ENCODE measurements at places on chromosomes 3 and 15.

- DNase-seq, result no peak
Observed at GRCh38 chr15:37109872-37110572, 9.7 kb upstream of the MEIS2 start.

GRCh38 chr3:48688737-48689075, 3.0 kb upstream of the NCKIPSD start:
- DNase-seq, result no peak

- DNase-seq, result peak; percentile 22
Observed at GRCh38 chr15:76285241-76285825, 25.9 kb downstream of the ETFA start.

DNA sequence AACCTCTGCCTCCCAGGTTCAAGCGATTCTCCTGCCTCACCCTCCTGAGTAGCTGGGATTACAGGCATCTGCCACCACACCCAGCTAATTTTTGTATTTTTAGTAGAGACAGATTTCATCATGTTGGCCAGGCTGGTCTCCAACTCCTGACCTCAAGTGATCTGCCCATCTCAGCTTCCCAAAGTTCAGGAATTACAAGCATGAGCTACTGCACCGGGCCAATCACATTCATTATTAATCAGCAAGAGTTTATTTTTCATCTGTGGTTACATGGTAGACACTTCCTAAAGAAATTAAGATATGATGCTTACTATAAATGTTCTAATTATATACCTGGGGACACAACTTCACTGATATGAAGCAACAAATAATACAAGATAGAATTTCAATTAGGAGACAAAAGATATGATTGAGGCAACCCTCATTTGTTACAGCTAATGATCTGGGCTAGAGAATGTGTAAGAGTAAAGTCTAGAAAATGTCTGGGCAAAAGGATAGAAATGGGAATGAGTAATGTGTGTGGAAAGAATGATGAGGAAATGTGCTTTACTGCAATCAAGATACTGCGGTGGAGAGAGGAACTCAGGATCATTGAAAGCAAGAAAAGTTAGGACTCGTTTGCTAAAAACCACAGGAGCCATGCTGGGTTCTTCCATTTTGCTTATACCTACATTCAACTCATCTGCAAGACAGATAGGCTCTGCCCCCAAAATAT, 366.8 kb downstream of the ZIC1 start:
- DNase-seq, result no peak

- no peak for DNase-seq
Observed at GRCh38 chr3:179760944-179761343, 108.1 kb downstream of the USP13 start.

- no peak for DNase-seq
Observed at GRCh38 chr15:32057876-32058425, 27.6 kb downstream of the CHRNA7 start.

GRCh38 chr3:141465221-141465620, 21.6 kb upstream of the RASA2 start:
- no peak for DNase-seq

DNA sequence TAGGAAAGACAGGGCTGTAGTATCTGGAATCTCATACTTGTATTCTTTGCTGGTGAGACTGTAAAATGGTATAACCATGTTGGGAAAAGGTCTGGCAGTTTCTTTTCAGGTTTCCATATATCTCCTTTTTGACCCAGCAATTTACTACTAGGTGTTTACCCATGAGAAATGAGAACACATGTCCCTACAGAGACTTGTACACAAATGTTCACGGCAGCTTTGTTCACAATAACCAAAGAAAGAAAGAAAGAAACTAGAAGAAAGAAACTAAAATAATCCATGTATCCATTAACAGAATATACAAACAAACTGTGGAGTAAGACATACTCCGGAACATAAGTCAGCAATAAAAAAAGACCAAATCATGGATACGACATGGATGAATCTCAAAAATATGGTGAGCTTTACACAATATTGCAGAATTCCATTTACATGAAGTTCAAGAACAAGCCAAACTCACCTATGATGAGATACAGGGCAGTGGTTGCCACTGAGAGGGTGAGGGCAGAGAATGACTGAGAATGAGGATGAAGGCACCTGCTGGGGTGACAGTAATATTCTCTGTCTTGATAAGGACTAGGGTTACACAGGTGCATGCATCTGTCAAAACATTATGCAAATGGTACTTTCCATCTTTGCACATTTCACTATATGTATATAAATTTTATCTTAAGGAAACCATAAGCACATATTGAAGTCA, 2.7 kb downstream of the RFTN1 start:
- DNase-seq, result no peak

DNA sequence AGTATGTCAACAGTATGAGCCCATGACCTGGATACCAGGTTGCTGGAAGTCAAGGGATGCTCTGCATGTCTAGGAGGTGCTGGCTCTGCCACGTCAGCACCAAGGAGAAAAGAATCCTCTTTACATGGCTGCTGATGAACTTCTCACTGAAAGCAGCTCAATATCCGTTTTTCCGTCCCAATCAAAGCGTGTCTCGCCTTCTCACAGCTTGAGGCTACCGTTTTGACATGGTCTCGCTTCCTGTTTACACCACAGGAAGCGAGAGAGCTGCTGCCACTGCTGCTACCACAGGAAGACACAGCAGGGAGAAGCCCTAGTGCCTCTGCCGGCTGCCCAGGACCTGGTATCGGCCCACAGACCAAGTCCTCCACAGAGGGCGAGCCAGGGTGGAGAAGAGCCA, 27.3 kb downstream of the STARD5 start:
- peak; percentile 83 for DNase-seq

DNA sequence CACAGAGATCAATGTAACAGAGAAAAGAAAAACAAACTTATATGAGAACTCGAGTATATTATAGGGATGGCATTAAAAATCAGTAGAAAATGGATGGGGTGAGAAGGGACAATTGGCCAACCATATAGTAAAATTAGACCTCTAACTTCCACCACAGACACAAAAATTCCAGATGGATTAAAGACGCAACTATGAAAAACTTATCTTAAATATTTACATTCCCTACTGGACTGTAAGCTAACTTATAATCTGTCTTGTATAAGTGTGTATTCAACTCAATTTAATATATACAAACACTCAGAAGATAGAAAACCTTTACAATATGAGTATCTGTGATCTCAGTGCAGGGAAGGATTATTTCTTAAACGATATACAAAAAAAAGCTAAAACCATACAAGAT, 3.0 kb downstream of the MFAP1 start:
- DNase-seq, result no peak

Measured in CD4-positive, alpha-beta T cell treated with Interleukin-21 for 1 hour (primary cell).